DMS53 (cell line): ENCODE measurements at places on chromosomes 13 and 19.

GRCh38 chr13:23946067-23946466 lies 48.8 kb upstream of the C1QTNF9B start:
- DNase-seq = no peak

GRCh38 chr19:29587518-29587986 lies 18.5 kb upstream of the POP4 start:
- no peak for DNase-seq

GRCh38 chr13:28049880-28050875 lies 50.2 kb downstream of the FLT3 start:
- peak; percentile 67 for DNase-seq

DNA sequence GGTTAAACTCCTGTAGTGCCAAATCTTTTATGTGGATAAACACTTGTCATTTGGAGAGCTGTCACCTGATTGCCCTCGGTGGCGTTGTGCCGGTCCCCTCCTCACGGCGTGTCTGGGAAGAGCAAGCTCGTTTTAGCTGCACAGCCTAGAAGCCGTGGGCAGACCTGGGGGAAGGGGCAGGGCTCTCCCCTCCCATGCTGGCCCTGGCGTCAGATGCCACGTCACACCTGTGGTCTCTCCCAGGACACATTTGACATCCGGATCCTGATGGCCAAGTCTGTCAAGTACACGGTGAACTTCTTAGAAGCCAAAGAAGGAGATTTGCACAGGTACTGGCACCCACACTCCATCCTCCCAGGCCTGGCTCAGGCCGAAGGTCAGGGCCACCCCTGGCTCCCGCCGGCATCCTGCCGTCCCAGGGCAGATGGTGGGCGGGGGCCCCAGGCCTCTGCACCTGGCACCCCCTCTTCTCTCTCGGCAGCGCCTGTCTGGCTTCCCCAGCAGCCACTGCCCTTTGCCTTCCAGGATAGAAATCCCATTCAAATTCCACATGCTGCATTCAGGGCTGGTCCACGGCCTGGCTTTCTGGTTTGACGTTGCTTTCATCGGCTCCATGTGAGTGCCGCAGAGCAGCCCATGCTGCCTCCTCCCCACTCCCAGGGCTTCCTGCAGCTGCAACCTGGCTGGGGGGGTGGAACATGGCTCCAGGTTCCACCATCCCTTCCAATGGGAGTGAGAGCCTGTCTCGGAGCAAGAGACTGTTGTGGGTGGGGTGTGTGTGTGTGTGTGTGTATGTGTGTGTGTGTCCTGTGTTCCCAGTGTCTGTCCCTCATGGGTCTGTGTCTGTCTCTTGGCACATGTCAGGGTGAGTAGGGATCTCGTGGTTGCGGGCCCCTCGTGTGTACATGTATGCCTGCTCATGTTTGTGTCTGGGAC lies 8.8 kb downstream of the YIPF2 start:
- DNase-seq = peak; percentile 28

DNA sequence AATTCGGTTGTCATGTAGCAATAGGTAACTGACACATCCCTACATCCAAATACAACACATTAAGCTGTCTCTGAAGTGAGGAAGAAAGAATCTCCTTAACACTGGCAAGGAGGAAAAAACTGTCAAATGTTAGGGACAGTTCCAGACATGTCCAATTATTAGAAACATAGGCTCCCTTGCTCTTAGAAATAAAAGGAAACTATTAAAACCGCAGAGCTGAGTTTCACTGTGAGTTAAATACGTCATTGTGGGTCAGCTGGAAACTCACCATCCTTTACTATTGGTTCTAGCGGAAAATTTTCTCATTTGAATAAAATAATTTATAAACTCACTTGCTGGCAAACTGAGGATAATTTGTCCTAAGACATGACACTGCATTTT lies 40.7 kb downstream of the STARD13 start:
- DNase-seq = no peak

GRCh38 chr19:5687360-5688198 lies 2.5 kb upstream of the RPL36 start:
- peak; percentile 48 for DNase-seq

DNA sequence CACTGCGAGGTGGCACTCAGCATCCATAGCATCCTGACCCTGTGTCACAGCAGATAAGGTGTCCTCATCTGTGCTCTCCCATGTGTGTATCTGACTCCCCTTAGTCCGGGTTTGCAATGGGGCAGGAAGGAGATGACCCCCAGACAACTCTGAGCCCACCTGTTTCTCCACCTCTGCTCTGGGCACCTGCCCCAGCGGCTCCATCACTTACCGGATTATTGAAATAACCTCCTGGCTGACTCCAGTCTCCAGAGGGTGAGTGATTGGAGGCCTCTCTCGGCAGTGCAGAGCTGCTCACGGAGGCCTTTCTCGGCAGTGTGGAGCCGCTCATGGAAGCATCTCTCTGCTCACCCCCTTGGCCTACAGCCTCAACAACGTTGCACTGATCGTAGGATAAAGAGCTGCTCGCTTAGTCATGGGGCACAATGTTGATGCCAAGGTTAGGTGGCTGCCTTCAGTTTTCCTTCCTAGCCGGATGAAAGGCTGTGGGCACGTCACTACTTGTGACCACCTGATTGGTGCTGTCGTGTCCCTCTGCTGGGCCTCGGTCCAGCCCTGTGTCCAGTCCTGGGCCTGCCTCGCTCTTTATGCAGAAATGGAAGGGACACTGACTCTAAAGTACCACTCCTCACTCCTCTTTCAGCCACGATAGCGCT lies 67.6 kb downstream of the TEX29 start:
- DNase-seq = no peak
